Stimulated activated CD8-positive, alpha-beta memory T cell treated with anti-CD3 and anti-CD28 coated beads, Interleukin-7, amount 100 ng/mL, for 1 hour (primary cell): ENCODE measurements at places on chromosomes 2 and 18.
A peak's percentile ranks its signal among the peaks of the same experiment; 100 is the strongest.

GRCh38 chr2:51511002-51511401 lies 479.1 kb upstream of the NRXN1 start:
- DNase-seq = no peak

GRCh38 chr18:61893971-61894750 lies 1.4 kb upstream of the RNF152 start:
- peak; percentile 25 for DNase-seq

GRCh38 chr2:8643996-8644356 lies 37.9 kb upstream of the ID2 start:
- no peak for DNase-seq

DNA sequence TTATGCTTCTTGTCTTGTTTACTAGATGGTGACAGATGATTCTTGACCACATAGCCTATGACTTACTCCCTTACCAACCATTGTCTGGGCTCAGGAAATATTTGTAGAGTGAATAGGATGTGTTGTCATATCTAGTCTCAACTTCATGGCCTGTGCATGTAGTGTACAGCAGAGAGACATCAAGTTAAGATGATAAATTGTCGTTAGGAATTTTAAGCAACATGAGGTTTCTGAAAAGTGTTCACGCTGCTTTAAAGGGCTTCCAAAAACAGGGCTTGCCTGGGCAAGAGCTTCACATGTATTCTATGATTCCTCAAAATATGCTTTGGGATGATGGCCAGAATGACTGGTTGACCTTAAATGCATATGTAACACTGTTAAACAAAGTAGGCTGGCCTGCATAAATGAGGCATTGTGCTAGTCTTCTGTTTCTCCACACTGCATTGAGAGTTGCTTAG lies 424.0 kb downstream of the RND3 start:
- no peak for DNase-seq

GRCh38 chr2:127508631-127509034 lies 17.7 kb downstream of the IWS1 start:
- no peak for DNase-seq

GRCh38 chr2:117786520-117786919 lies 28.0 kb upstream of the DDX18 start:
- DNase-seq = no peak

GRCh38 chr2:139439100-139439499 lies 658.9 kb upstream of the NXPH2 start:
- DNase-seq = no peak

DNA sequence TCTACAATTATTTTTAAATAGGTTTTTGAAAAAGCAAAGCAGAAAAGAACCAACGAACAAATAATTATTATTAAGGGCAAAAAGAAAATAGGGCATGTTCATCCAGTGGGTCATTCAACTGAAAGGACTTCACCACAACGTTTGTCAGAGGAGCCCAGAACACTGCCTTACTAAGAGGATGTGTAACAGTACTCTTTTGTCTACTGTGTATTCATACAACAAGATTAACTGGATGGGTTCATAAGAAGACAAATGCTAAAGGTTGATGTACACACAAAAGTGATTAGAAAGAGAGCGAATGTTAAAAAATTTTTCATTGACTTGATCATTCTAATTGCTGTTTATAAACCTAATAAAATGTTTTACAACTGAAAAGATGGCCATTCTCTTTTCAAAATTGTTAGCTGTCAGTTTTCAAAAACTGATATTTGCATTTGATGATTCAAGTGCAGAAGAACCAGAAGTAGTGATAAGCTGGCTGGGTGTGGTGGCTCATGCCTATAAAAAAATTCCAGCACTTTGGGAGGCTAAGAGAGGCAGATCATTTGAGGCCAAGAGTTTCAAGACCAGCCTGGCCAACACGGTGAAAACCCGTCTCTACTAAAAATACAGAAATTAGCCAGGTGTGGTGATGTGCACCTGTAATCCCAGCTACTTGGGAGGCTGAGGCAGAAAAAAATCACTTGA lies 33.1 kb downstream of the MGAT4A start:
- no peak for DNase-seq

DNA sequence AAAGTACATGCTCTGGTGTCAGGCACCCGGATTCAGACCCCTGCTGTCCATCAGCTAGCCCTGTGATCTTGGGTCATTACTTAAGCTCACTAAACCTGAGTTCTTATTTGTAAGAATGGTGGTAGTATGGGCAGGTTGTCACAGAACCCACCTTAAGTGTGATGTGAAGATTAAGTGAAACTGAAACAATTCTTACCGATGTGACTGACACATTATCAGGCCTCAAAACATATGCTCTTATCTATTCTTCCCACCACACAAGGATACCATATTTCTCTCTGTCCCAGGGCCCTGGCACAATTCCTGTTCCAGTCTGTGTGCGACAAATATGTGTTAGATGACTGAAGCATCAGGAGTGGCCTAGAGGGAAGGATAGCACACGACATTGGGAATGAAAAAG lies 11.0 kb upstream of the CDC42EP3 start:
- no peak for DNase-seq

DNA sequence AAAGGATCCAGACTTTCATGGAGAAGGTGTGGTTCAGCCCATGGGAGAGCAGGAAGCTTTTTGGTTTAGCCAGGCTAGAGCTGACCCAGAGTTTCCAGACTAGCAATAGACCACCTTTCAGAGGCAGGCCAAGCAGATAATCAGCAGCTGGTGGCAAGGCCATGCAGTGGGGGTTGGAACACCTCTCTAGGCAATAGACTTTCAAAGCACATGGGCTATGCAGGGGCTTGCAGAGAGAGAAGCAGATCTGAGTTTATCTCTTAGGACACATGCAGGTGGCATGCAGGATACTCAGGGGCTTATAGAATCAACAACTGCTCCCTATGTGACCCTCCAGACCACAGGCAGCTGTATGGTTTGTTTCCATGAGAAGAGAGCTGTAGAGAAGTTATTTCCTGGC lies 9.4 kb downstream of the XIRP2 start:
- DNase-seq = no peak

DNA sequence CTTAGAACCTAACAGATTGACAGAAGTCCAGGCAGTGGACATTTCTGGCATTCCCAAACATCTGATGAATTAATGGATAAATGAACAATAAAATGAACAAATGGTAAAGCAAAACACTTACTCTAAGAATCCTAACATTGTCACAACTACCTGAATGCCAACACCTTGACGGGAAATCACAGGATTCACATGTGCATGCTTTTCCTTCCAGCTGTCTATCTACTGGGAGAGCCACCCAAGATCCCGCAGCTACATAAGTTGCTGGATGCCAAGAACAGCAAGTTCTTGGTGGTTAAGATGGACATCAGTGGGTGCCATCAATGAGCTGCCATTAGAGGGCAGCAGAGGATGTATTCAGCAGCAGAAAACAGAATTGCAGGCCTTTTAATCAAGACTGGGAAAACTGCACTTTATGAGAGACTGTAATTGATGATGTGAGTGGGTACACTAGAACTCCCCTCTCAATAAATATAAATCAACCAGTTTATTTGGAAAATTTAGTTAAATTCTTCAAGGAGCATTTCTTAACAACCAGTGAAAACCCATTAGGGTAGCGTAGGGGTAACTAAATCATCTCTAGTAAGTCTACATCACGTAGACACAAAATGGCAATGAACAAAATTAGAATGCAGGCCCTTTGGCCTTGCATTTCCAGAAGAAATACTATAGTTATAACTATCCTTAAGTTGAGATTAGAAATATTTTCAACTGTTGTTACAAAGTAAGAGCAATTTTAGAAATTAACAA lies 45.6 kb downstream of the SESTD1 start:
- DNase-seq = peak; percentile 6

GRCh38 chr2:33069894-33070651 lies 123.3 kb downstream of the LTBP1 start:
- no peak for DNase-seq

GRCh38 chr2:191910518-191910917 lies 63.6 kb upstream of the CAVIN2 start:
- DNase-seq = no peak

DNA sequence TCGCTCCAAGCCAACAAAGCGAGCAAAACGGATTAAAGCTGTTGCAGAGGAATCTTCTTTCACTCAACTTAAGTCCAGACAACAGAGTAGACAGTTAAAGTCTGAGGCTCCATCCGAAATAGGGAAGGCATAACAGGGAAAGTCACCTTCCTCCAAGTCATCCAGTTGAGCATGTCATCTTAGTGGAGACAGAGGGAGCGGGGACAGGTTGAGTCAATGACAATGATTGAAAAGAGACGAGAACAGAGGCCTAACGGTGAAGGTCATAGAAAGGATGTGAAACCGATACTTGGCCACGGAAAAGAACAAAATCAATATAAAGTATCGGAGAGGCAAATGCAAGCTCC lies 455 bp downstream of the C18orf32 start:
- DNase-seq = no peak

DNA sequence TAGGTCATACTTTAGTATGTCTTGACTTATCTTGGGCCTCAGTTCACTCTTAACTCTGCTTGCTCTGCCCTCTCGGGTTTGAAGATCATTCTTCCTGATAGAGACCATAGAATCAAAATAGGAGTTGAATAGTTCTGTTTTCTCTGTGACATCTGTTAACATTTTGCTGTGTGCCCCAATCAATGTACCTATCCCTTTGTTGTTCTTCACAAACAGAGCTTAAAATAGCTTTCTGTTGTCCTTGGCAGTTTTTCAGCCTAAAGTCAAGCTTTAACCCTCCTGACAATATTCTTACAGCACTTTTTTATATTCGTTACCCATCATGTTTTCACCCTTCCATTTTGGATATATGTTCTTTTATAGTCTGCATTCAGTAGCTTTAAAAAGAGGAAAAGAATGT lies 724.5 kb upstream of the FANCL start:
- DNase-seq = no peak

- DNase-seq = no peak
Observed at GRCh38 chr2:26068602-26069298, 34.9 kb downstream of the RAB10 start.

GRCh38 chr2:96913398-96914202 lies 43.7 kb upstream of the SEMA4C start:
- peak; percentile 13 for DNase-seq

- DNase-seq = no peak
Observed at GRCh38 chr2:229403296-229403695, 132.2 kb upstream of the PID1 start.

GRCh38 chr18:21599585-21600525 lies 649 bp downstream of the ESCO1 start:
- DNase-seq = no peak

GRCh38 chr18:57029761-57030160 lies 117.1 kb upstream of the BOD1L2 start:
- DNase-seq = no peak

- DNase-seq = no peak
Observed at GRCh38 chr2:230929381-230930148, 4.5 kb upstream of the GPR55 start.

GRCh38 chr2:108575132-108575966 lies 41.1 kb downstream of the LIMS1 start:
- no peak for DNase-seq

GRCh38 chr18:10017043-10017442 lies 103.2 kb downstream of the VAPA start:
- DNase-seq = no peak

GRCh38 chr18:27600245-27600644 lies 415.1 kb upstream of the CHST9 start:
- no peak for DNase-seq

DNA sequence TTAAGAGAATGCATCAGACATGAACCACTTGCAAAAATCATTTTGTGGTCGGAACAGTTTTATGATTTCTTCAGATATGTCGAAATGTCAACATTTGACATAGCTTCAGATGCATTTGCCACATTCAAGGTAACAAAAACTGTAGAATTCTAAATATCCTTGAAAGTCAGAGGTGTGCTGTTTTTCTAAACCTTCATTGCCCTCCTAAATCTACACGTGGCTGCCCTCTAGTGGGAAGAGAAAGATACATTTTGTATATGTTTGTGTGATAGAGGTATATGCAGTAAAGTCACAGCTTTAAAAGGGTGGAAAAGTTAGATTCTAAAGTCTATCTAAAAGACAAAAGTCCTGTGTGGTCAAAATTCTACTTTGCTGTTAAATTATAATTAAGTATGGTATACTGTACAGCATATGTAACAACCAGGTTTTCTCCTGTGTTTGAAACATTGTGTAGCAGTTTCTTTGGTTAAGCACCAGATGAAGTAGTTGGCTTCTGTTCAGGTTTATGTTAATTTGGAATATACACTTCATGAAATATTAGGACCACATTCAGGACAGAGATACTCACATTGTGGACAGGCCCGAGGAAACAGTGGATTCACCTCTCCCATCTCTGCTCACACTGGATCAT lies 65.9 kb upstream of the ITM2C start:
- no peak for DNase-seq

DNA sequence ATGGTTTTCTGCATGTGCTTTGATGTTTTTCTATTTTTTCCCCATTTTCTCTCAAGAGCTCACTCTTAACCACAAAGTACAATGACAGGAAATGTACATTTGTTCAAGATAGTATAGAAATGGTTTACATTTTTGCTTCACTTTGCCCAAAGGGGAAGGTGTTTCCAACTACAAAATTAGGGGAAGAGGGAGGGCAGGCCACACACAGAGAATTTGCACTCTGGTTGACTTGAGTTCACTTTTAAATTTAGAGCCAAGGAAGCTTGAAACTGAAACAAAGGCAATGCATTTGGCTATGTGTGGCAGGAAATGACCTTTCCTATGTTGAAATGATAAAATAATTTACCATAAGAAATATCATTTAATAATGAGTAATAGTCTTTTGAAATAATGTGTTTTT lies 19.1 kb upstream of the VIT start:
- DNase-seq = no peak

DNA sequence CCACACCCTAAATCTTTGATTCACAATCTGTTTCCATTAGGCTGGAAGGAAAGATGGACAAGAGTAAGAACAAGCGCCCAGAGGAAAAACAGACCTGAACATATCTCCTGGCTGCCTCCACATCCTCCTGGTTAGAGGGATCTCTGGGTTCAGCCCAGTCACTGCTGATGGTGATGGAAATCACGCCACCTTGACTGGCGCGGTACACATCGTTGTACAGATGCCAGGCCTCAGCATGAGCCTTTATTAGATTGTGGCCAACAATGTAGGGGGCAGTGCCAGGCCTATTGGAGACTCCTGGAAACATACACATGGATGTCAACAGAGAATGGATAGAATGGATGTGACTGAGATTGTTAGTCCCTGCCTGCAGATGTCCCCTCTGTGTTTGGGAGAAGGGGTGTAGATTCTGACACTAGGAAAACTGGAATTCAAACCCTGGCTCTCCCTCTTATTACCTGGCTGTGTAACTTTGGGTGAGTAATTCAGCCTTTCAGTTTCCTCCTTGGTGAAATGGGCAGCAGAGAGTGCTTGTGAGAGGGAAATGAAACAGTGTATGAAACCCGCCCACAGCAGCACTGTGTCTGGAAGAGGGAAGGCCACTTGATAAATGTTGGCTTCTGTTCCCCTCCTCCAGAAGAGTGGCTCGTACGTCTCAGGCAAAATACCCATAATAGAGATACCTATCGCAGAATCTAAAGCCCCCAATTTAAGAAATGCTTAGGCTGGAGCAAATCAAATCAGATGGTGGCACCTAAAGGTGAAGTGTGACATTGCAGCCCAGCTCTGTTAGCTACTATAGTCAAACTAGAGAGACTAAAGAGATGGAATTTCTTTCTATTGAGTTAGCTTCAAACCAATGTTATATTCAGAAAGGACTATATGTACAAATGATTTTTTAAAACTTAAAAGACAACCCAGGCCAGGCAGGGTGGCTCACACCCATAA lies 36.2 kb downstream of the LCT start:
- no peak for DNase-seq
